ENCODE measurements at places on chromosomes 5 and 9. TPM values are rescaled to one million over a fixed set of nuclear protein-coding genes. Genes with fewer than 3 reads are reported as not detected.

Gene FOXD4L6
- total RNA-seq, result not detected

GRCh38 chr5:144210655-144211054 lies 40.0 kb downstream of the KCTD16 start:
- no peak for DNase-seq

Gene SMIM15
- 41.5 TPM for total RNA-seq

GRCh38 chr5:76099756-76100155 lies 16.6 kb downstream of the SV2C start:
- DNase-seq, result no peak

- DNase-seq, result no peak
Measured at GRCh38 chr9:111874500-111874899, 22.1 kb upstream of the UGCG start.

- no peak for DNase-seq
Measured at GRCh38 chr5:137612576-137612975, 113.5 kb upstream of the SPOCK1 start.

- DNase-seq, result no peak
Measured at GRCh38 chr5:57193757-57194413, 20.0 kb downstream of the GPBP1 start.

Gene AQP7
- 0.09 TPM for total RNA-seq

GRCh38 chr5:42923710-42924109 lies 112.0 kb upstream of the SELENOP start:
- DNase-seq, result no peak

Gene ELOVL7
- not detected for total RNA-seq

DNA sequence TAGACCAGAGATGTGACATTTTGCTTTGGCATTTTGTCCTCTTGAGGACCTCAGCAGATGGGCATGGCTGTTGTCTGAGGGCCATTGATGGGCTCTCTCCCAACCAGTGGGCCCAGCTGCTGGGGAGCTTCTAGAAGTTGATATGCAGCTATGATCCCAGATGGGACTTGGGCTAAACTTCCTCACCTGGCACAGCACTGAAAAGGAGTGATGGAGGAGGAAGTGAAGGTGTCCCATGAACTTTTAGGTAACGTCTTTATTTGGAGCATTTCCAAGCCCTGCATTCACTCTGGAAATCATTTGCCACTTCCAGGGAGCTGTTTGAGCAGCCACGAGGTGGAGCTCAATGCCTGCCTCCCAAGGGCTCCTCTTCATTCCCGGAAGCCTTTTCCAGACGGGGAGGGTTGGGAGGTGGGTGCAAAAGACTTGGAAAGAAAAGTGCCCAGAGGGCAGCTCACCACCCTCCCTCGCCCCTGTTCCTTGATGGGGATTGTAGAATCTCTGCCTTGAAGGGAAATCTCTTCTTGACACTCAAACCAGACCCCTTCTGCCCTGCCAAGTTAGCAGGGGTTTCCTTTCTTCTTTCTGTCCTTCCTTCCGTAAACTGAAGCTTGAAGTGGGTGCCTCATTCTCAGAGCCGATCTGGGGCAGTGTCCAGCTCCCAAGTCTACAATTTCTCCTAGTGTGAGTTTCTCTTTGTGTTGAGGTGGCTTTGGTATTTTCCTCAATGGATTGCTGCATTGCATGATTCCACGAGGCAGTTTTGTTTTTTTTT lies 18.1 kb upstream of the NEUROG1 start:
- DNase-seq, result peak; percentile 17

All from fibroblast of the aortic adventitia (primary cell).